ENCODE measurements at places on chromosomes 4 and X.

GRCh38 chr4:74203467-74203866, 45.5 kb downstream of the MTHFD2L start:
- DNase-seq = no peak

GRCh38 chr4:25859429-25860148, 3.2 kb downstream of the SEL1L3 start:
- DNase-seq = peak; percentile 38

DNA sequence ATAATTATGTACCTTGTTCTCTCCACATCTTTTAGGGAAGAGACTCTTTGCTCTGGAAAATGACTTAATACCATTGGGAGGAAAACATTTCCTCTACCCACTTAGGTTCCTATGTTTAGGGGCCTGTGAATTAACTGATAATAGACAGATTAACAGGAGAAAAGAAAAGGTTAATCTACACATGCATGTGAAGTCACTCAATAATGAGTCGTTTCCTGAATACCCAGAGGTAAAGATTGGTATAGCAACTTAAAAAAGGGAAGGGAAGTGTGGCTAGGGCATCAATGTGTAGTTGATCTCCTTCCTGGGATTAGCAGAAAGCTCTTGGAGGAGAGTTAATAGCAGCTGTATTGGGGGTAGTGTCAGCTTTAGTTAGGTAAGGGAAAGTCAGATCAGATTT, 419.5 kb upstream of the ATOH1 start:
- DNase-seq = no peak

DNA sequence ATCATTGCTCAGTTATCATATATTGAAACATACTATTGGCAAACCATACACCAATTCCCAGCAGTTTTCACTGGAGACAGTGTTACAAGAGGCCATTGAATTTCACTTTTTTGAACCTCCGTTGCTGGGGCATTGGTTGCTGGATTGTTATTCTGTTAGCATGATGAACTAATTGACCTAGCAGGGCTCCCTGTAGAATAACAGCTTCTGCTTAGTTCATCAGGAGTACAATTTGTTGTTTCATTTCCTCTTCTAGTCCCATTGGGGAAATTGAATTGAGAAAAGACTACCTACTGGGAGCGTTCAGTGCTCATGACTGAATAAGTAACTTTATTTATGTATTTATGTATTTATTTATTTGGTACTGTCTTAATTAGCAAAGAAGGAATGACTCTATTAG, 151.6 kb downstream of the SLIT2 start:
- DNase-seq = no peak

DNA sequence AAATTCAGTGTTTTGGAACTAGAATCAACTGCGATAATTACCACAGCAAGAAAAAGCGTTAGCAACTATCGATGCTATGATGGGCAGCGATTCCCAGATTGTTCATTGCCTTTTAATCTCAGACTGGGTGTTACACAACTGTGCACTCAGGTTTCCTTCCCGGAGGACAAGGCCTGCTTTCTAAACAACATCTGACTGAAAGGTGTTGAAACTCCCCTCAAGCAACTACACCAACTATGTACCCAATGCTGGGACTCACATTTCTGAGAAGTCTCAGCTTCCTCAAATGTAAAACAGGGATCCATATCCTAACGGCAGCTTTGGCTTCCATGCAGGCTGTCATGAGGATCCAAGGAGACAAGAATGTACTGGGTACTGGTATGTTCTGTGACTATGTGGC, 8.2 kb downstream of the GABRE start:
- DNase-seq = no peak

GRCh38 chr4:54144661-54145171, 44.8 kb downstream of the GSX2 start:
- no peak for DNase-seq

GRCh38 chr4:99403380-99404184, 31.6 kb downstream of the ADH7 start:
- no peak for DNase-seq

- DNase-seq = no peak
These were observed 575.7 kb downstream of the TRIML1 start for GRCh38 chr4:188714907-188715306.

GRCh38 chrX:131405497-131405896, 116.4 kb upstream of the IGSF1 start:
- DNase-seq = no peak

GRCh38 chr4:138488533-138488932, 246.4 kb upstream of the SLC7A11 start:
- DNase-seq = no peak

Data from CD14-positive monocyte (primary cell).